SJSA1 (cell line): ENCODE measurements at places on chromosomes 6 and 20. TPM values are rescaled to one million over a fixed set of nuclear protein-coding genes. Genes with fewer than 3 reads are reported as not detected.

DNA sequence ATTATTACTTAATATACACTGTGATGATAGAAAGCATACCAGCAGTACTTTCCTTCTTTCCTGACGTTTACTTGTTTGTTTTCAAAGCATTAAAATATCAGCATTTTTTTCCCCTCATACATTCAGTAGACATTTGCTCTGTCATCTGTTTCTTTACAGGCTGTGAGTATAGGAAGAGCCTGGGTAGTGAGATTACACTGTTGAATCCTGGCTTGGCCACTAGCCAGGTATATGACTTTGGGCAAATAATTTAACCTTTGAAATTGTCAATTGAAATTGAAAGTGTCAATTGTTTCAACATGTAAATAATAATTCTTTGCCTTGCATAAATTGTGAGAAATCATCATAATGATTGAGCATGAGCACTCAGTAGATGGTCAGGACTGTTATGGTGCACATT is 336.2 kb downstream of the CDKAL1 start:
- no peak for DNase-seq

GRCh38 chr20:62025394-62025793 is 40.3 kb downstream of the TAF4 start:
- DNase-seq: no peak

DNA sequence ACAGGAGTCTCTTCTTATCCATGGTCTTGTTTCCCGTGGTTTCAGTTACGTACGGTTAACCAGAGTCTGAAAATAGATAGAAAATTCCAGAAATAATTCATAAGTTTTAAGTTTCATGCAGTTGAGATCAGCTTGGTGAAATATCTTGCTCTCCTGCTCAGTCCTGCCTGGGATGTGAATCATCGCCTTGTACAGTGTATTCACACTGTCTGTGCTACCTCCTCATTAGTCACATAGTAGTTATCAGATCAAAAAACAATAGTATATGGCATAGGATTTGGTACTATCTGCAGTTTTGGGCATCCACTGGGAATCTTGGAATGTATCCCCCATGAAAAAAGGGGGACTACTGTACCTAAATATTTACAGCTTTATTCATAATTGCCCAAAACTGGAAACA is 22.7 kb upstream of the MOCS1 start:
- no peak for DNase-seq

DNA sequence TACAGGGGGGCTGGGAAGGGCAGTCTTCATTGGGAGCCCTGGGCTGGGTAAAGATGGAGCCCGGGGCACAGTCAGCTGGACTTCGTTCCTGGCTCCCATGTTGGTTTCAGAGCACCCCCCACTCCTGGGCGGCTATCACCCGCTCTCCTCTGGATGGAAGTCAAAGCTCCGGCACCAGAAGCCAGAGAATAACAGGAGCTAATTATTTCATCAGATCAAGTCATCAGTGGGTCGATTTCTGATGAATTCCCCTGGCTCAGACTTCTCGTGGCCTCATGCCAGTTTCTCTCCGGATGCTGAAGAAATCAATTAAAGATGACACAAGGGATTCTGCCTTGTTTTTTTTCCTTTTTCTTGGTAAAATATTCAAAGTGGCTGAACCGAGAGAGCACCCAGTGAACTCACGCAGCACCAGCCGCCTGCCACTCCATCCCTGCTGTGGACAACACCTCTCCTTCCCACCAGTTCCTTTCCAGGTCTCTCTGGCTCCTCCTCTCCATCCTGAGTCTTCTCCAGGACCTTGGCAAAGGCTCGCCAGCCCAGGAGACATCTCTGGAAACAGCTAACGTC is 22.5 kb downstream of the SULF2 start:
- DNase-seq: no peak

- no peak for DNase-seq
Observed at GRCh38 chr6:63418741-63419140, 99.0 kb upstream of the LGSN start.

DNA sequence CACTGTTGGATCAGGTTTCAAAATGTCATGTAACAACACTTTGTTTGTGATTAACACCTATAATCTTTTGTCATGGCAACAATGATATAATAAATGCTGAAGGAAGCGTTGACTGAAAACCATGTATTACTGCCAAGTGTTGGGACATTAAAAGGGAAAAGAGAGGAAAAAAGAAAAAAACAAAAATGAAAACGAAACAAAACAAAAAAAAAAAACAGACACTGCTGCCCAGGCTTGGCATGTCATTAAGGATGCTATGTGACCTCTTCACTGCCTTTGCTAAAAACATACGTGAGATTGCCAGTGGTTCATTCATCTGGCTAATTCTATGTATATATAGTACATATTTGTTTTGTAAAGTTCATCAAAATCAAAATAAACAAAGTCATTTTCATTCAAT is 516.7 kb upstream of the RNF217 start:
- DNase-seq: no peak

GRCh38 chr6:73586416-73586974 is 65.7 kb upstream of the EEF1A1 start:
- no peak for DNase-seq

GRCh38 chr6:45272626-45273025 is 55.5 kb upstream of the RUNX2 start:
- DNase-seq: no peak

- DNase-seq: no peak
Observed at GRCh38 chr6:118588626-118589025, 40.5 kb downstream of the PLN start.

- no peak for DNase-seq
Observed at GRCh38 chr6:134389129-134389528, 71.2 kb upstream of the SGK1 start.

- peak; percentile 59 for DNase-seq
Observed at GRCh38 chr6:26195924-26196845, 109.0 kb downstream of the HFE start.

DNA sequence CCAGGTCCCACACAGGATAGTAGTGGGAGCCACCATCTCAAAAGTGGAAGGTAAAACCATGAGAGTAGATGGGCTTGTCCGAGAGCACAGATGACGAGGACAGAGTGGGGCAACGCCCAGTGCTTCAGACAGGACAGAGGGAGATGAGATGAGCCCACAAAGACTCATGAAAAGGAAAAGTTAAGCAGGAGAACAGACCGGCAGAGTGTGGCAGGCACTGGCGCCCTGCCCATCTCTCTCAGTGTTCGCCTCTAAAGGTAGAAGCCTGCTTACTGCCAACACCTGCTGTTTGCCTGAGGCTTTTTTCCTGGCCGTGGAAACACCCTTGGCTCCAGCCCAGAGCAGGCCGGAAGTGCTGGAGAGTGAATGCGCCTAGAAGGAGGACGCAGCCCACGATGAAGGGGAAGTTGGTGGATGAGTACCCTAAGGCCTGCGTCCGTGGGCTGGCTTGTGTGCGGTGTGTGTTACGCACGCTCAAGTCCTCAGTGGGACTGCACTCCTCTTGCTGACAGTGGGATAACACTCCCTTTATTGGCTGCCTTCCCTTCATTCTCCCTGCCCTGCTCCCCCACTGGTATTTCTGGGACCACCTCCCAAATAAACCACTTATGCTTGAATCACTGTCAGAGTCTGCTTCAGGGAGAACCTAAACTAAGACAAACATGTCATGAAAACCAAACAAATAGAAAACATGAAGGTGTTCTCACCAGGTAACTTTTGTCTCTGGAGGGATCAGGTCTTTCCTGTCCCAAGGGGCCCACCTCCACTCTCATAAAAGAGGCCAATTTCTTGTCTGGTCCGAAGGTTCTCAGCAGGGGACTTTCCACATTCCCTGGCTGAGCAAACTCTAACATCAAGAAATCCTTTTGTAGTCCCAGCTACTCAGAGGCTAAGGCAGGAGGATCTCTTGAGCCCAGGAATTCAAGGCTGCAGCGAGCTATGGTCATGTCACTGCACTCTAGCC is 9.1 kb upstream of the FOXP4 start:
- DNase-seq: no peak

DNA sequence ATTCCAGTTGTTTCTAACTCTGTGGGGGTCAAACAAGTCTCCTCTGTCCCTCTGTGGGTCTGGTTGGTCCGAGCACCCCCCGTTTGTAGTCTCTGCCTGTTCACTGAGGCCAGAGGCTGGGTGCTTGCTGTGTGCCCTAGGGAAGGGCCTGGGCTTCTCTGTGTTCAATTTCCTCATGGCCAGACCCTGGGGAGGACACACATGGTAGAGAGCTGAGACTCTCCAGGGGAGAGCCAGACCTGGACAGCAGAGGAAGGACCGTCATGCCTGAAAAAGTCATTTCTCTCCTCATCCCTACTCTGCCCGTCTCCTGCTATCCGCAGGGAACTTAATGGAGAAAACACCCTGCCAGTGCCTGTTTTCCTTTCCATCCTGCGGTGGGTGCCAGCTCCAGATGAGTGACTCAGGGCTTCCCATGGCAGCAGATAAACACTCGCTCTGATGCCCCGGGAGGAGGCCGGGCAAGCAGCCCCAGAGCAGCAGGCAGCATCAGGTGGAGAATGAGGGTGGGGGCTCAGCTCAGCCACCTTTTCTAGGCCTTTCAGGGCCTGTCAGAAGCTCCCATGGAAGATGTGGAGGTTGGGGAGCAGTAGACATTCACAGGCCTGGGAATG is 51.9 kb downstream of the SNAI1 start:
- DNase-seq: no peak

GRCh38 chr6:149081281-149081680 is 236.2 kb upstream of the TAB2 start:
- no peak for DNase-seq

DNA sequence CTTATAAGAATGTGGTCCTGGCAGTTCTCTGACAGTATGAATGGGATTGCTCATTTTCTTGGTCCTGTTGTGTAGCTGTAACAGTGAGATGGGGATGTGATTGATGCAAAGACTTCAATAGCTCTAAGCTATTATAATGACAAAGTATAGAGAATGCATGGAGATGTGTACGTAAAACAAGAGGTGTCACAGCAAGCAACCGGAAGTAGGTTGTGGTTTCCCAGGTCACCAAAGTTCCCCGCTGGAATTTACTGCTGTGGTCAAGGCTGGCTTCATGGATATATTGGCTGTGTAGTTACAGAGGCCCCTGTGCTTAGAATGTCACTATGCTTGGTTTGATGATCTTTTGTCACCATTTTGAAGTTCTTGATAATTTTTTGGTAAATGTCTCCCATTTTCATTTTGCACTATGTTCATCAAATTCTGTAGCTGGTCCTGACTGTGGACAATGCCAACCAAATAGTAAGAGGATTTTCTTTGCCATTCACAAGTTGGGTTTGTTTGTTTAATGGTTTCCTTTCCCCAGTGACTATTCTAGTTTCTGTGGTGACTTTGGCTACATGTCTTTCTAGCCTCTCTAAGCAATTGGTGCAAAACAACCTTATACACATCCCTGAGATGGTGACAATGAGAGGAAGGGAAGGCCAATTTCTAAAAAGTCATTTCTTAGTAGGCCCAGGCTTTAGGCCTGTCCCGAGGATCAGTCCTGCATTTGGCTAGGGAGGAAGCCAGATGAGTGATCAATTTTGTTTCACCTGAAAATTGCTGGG is 10.5 kb downstream of the DNAH8 start:
- DNase-seq: no peak

GRCh38 chr6:13952101-13952500 is 27.3 kb downstream of the RNF182 start:
- no peak for DNase-seq

GRCh38 chr6:6915813-6916547 is 191.8 kb upstream of the RREB1 start:
- DNase-seq: no peak

GRCh38 chr20:58967652-58968429 is 13.2 kb upstream of the NELFCD start:
- DNase-seq: no peak

DNA sequence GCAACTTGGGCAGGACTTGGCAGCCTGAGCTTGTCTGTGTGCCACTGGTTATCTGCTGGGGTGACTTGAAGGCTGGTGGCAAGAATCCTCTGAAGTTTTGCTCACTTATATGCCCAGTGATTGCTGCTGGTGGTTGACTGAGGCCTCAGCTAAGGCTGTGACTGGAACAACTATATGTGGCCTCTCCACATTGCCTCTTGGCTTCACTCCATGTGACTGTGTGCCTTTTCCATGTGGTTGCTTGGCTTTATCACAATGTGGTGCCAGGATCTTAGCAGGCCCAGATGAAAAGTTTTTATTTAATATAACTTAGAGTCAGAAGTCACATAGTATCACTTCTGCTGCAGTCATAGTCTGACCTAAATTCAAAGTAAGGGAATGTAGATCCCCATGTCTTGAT is 104.5 kb downstream of the ADAT2 start:
- DNase-seq: no peak

- no peak for DNase-seq
Observed at GRCh38 chr6:72037006-72037405, 150.7 kb downstream of the RIMS1 start.

- no peak for DNase-seq
Observed at GRCh38 chr20:3046677-3047462, 1.0 kb downstream of the MRPS26 start.

DNA sequence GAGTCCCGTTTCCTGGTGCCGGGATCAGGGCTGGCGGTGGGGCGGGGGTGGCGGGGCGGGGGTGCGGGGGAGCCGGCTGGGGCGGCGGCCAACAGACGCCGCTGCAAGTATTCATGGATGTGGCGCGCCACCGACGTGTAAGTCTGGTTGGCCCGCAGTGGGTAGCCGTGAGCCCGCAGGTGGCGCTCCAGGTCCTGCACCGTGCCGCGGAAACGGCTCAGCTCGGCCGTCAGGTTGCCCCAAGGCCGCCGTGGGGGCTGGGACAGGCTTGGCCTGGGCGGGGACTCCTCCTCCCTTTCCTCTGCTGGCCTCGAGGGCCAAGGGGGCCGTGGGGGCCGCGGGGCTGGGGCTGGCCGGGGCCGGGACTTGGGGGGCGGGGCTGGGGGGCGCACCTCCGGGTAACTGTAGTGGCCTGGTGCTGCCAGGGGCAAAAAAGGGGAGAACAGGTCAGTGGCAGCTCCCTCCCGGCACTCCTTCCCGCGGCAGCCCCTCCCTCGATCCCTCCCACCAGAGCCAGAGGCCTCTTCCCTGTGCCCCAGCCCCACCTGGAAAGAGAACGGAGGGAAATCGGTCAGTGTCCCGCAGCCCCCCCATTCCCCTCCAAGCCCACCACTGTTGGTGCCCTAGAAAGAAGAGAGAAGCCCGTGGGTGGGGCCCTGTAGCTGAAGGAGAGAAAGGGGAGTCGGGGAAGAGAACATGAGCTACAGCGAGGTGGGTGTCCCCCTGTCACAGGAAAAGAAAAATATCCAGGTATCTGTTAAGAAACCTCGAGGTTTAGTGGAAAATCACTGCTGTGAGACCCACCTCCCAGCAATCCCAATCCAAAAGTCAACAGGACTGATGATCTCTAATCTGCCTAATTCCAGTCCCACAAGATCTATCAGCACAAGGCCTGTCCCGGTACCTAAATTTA is 21.3 kb downstream of the TNXB start:
- DNase-seq: no peak

OR12D3 gene
- not detected in 2 replicates for total RNA-seq

BANF2 gene
- not detected in 2 replicates for total RNA-seq

ARFGAP1 gene
- 63.0 and 70.9 TPM in 2 replicates for total RNA-seq

NKAIN4 gene
- not detected in 2 replicates for total RNA-seq

PNPLA1 gene
- not detected in 2 replicates for total RNA-seq
